ENCODE measurements at places on chromosomes 1 and 21. TPM values are rescaled to one million over a fixed set of nuclear protein-coding genes. Genes with fewer than 3 reads are reported as not detected.

DNA sequence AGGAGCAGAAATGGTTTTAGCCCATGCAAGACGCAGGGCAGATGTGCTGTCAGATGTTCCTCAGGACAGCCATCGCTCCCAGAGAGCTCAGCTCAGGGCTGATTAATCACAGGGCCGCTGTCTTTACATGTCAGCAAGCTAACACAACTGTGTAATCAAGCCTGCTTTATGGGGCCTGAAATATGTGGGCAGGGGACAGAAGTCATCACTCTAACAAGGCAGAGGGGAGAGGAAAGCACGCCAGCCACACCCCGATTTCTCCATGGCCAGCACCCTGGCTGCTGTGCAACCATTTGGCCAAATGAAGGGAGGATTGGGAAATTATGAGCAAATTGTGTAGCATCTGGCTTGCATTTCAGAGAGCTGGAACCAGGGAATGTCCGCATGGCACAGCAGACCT, 368.8 kb downstream of the NPHP4 start:
- H3K36me3 ChIP-seq = no peaks in the 10 kb centered on the region
- no peak for DNase-seq
- peaks cover 8% of the 10 kb centered on the region for H3K4me1 ChIP-seq
- no peak overlapping the region for H3K4me3 ChIP-seq
- peaks cover 18% of the 10 kb centered on the region for H3K27me3 ChIP-seq

The DMBX1 gene
- total RNA-seq = 0.10 TPM

- DNase-seq = no peak
- H3K27me3 ChIP-seq = peaks cover 5% of the 10 kb centered on the region
- no peak overlapping the region for H3K4me3 ChIP-seq
- H3K36me3 ChIP-seq = no peaks in the 10 kb centered on the region
- peaks cover 9% of the 10 kb centered on the region for H3K4me1 ChIP-seq
- no peak overlapping the region for H3K27ac ChIP-seq
Measured at GRCh38 chr1:40851643-40852042, 10.5 kb downstream of the CITED4 start.

The MINDY1 gene
- 28.5 TPM for total RNA-seq

The MDM4 gene
- 101 TPM for total RNA-seq

The NBPF20 gene
- 2.0 TPM for total RNA-seq

DNA sequence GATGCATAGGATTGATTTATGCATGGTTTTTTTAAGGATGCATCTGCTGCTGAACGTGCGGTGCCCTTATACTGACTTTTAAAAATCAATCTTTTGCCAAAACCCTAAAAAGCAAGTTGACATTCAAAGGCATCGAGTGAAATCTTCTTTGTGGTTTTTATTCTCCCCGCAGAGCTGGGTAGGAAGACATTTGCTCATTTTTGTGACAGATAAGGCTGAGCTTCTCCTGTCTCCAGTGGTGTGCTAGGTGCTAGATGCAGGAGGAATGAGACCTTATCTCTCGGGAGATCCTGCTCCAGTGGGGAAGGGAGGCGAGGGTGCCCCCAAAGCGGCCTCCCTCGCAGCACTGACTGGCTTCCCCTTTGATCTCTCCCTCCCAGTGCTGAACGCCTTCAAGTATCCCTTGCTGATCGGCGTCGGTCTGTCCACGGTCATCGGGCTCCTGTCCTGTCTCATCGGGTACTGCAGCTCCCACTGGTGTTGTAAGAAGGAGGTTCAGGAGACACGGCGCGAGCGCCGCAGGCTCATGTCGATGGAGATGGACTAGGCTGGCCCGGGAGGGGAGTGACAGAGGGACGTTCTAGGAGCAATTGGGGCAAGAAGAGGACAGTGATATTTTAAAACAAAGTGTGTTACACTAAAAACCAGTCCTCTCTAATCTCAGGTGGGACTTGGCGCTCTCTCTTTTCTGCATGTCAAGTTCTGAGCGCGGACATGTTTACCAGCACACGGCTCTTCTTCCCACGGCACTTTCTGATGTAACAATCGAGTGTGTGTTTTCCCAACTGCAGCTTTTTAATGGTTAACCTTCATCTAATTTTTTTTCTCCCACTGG, 14.9 kb upstream of the CD101 start:
- H3K27ac ChIP-seq = no peak overlapping the region
- no peak overlapping the region for H3K4me3 ChIP-seq
- DNase-seq = no peak

- H3K4me1 ChIP-seq = peaks cover 8% of the 10 kb centered on the region
- no peak for DNase-seq
- H3K27ac ChIP-seq = no peak overlapping the region
Measured at GRCh38 chr1:107142666-107143065, 1.8 kb downstream of the NTNG1 start.

DNA sequence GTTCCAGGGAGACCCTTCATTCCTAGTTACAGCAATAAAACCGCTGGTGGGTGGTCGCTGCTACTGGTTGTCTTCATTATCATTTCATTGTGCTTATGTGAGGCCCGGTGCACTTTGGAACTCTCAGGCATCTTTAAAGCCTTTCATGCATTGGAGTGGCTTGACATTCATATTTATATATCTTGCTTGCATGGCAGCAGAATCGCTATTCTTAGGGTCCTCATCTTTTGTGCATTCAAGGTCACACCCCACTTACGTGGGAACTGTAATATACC, 110.1 kb downstream of the ZBTB18 start:
- DNase-seq = no peak
- no peaks in the 10 kb centered on the region for H3K4me1 ChIP-seq
- no peak overlapping the region for H3K4me3 ChIP-seq
- no peaks in the 10 kb centered on the region for H3K36me3 ChIP-seq
- H3K27me3 ChIP-seq = no peaks in the 10 kb centered on the region

DNA sequence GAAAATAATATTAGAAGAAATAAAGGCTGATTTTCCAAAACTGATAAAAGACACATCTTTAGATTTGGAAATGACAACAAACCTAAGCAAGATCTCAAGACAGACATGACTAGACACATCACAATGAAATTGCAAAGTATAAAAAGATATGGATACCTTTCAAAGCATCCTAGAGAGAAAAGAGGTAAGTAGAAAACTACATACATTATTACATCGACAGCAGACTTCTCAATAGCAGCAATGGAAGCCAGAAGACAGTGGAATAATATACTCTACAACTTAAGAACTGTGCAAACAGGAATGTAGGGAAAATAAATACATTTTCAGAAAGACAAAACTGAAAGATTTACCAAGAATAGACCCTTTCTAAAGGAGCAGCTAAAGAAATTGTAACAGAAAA, 50.2 kb downstream of the DENND1B start:
- peaks cover 6% of the 10 kb centered on the region for H3K36me3 ChIP-seq
- no peak for DNase-seq
- H3K27me3 ChIP-seq = no peaks in the 10 kb centered on the region
- no peak overlapping the region for H3K27ac ChIP-seq
- H3K4me1 ChIP-seq = no peaks in the 10 kb centered on the region
- H3K4me3 ChIP-seq = no peak overlapping the region

DNA sequence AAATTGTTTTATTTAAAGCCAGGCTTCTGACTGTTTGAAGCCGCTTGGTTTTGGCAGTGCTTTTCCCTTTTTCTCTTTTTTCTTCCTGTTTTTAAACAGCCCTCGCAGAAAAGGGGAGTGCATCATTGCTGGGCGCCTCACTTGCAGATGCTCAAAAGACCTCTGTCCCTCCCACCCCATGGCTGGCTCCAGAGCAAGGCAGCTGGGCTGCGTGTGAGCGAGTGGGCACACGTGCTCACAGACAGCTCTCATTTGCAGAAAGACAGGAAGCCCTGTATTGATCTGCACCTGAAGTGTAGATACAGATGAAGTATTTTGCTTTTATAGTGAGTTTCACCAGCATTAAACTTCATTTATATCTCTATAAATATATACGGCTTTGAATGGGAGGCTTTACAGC, 8.8 kb downstream of the TNR start:
- H3K4me1 ChIP-seq = no peaks in the 10 kb centered on the region
- no peak overlapping the region for H3K4me3 ChIP-seq
- H3K36me3 ChIP-seq = no peaks in the 10 kb centered on the region
- no peak overlapping the region for H3K27ac ChIP-seq
- H3K27me3 ChIP-seq = peaks cover 50% of the 10 kb centered on the region

DNA sequence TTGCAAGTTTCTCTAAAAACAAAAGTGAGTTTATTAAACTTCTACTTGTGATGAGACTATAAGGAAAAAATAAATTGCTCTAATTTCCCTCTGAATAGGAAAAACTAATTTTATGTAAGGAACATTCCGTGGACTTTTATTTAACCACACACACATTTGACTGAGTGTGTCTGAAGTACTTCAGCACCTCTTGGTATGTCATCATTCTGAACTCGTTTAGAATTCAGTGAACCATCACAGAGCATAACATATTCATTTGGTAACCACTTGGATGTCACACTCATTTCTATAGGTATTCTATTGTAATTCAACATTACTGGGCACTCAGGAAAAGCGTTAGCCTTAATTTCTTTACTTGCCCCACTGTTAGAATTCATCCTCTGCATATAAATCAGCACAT, 79.1 kb downstream of the RGS21 start:
- no peak overlapping the region for H3K4me3 ChIP-seq
- no peaks in the 10 kb centered on the region for H3K27me3 ChIP-seq
- no peaks in the 10 kb centered on the region for H3K4me1 ChIP-seq
- DNase-seq = no peak

DNA sequence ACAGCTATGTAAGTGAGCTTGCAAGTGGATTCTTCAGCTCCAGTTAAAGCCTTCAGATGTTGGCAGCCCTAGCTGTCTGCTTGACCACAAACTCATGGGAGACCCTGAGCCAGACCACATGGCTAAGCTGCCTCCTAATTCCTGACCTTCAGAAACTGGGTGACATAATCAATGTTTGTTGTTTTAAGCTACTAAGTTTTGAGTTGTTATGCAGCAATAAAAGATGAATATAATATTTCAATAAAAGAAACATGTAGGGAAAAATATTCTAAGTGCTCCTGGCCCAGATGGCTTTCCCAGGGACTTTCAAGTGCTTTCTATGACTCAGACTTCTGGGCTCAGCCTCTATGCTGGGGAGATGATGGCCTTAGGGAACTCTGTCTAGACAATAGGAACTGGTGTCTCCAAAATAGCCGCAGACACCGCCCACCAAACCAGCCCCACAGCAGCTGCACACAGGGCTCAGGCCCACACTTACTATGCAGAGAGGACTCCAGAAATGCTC, 20.3 kb upstream of the AZIN2 start:
- no peaks in the 10 kb centered on the region for H3K27me3 ChIP-seq
- H3K36me3 ChIP-seq = no peaks in the 10 kb centered on the region
- no peak for DNase-seq
- H3K4me3 ChIP-seq = no peak overlapping the region
- H3K27ac ChIP-seq = no peak overlapping the region

DNA sequence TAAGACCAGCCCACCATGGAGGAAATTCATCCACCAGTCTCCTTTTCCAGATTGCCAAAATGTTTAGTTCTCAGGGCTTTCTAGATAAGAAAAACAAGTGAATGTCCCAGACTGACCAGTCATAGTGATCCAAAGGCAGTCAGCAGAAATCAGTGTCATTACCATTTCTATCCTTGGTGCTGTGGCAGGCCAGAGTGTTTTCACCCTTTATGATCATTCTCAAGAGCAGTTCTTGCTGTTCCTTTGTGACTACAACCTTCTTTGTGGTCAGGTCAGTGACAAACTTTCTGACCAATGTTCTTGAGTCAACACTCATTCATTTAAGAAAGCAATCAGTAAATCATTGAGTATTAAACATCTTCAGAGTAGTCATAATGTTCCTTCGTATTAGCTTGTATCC, 7.3 kb upstream of the DHCR24 start:
- peaks cover 1% of the 10 kb centered on the region for H3K4me1 ChIP-seq
- no peak overlapping the region for H3K4me3 ChIP-seq
